ENCODE measurements at places on chromosomes 11 and 22.
A peak's percentile ranks its signal among the peaks of the same experiment; 100 is the strongest.

DNA sequence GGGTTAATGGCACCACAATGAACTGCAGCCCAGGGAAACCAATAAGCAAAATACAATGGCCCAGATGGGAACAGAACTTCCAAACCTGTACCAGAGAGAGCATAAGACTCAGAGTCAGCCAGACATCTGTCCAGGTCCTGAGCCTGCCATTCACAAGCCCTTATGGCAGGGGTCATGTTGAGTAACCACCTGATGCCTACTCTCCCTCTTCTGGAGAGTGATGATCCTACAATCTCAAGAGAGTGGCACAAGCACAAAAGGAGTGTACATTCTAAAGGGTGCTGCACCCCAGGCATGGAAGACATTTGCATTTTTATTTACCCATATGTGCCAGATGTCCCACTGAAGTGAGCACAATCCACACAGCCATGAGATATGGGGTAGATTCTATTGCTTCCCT lies 10.6 kb downstream of the TENM4 start:
- no peak for DNase-seq

DNA sequence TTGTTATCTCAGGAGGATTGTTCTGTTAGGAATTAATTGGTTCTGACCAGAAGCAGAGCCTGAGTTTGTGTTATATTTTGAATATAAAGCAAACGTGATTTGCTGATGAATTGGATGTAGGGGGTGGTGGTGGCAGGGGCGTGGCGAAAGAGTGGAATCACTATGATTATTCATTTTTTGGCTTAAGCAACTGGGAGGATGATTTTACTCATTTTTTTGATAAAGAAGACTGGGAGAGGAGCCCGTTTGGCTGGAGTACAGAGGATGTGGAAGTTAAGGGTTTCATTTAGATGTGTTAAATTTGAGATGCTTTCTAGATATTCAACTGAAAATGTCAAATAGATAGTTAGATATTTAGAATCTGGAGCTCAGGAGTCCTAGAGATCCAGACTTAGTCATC lies 83.4 kb upstream of the MYO18B start:
- DNase-seq: no peak

DNA sequence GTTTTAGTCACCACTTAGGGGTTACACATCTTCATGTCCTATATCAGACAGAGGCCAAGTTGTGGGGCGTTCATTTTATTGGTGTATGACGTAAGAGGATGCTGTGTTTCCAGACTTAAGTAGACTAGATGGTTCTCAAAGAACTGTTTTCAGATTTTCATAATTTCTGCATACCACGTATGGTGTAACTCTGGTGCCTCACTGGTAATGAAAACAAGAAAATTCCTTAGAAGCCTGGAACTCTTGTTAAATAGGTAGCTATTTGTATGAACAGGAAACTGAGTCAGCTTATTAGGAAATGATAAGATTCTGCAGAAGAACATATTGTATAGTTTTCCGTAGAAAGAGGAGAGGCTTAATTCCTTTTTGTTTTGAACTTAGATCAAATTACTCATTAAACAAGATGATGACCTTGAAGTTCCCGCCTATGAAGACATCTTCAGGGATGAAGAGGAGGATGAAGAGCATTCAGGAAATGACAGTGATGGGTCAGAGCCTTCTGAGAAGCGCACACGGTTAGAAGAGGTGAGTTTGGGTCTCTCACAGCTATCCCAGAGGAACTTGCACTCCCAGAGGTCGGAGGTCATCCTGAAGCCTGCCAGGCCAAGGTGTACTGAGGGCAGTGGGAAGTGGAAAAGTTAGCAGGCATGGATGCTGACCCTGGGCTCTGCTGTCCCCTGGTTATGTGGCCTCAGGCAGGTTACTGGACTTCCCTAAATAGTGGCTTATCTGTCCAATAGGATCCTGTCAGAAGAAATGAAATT lies 3.9 kb downstream of the CDC45 start:
- no peak for DNase-seq

DNA sequence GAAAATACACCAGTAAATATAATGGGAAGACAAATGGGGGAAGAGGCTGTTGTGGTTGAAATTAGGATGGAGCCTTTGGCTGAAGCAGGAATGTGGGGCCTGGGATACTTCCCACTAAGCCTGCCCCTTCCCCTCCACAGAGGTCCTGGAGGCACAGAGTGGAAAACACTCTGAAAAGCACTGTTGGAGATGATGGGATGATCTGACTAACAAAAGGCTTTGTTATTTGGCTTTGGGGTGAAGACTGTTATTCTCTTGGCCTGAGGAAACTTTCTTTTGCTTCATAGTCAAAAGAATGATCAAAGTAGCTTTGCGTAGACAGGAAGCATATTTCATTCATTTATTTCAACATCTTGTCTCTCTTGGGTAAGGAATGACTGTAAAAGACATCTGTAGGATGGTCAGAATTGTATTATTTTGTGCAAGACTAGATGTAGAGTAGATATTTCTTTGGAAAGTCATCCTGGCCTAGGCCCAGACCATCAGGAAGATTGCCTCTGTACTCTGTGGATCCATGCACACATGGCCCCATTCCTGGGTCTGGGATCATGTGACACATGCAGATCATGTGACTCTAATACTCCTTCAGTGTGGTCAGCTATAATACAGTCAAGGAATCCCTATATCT lies 111.4 kb downstream of the SPON1 start:
- DNase-seq: no peak

- no peak for DNase-seq
Measured at GRCh38 chr11:24093375-24093774, 403.5 kb upstream of the LUZP2 start.

DNA sequence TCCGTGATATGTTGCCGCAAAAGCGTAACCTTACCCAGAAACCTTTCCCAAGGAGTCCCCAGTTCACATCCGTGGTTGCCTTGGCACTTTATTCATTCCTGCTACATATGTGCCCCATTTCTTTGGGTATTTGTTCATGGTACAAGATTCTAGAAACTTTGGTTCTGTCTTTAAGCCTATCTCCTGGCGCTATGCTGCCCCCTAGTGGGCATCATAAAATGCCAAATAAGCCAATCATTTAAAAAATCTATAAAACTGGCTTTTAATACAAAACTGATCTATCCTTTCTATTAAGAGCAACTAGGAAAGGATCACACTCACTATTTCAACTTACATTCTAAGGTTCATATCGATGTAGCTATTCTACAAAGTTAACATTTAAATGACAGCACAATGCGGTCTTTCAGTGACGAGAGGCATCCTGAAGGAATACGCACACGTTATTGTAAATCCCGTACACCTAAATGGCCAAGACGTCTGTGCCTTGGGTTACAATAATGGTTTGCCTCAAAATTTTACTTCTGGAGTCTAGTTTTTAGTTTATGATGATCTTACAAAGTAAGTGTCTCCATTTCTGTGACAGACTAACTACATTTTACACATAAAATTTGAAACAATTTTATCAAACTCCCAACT lies 16.2 kb downstream of the PIWIL3 start:
- DNase-seq: peak; percentile 36

DNA sequence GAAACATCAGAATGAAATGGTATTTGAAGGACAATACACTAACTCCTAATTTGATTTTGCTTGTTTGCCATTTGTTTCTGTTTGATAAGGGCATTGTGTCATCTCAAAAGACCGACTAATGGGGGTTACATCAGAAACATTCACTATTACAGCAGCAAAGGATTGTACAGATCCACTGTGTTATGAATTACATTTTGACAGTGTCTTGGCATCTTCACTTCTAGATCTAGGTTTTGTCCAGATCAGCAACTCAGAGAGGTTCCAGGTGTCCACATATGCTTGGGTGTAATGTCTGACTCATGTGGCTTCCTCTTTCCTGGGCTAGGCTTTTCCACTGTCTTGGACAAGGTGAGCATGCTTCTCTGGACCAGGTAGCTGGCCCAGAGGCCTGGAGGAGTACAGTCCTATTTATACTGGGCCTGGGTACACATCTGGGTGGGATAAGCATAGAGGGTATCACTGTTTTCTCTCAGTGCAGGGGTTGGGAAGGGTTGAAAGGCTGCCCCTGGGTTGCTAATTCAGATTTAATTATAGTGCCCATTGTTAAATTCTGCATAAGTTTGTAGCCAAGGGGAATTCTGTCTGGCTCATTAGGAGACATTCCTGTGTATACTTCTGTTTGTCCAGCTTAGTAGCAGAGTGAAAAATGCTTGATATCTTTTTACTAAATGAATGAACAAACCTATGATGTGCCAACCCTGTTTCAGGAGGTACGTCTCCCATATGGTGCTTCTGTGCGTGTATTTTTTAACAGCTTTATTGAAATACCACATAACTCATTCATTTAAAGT lies 23.8 kb downstream of the DDI1 start:
- DNase-seq: no peak

DNA sequence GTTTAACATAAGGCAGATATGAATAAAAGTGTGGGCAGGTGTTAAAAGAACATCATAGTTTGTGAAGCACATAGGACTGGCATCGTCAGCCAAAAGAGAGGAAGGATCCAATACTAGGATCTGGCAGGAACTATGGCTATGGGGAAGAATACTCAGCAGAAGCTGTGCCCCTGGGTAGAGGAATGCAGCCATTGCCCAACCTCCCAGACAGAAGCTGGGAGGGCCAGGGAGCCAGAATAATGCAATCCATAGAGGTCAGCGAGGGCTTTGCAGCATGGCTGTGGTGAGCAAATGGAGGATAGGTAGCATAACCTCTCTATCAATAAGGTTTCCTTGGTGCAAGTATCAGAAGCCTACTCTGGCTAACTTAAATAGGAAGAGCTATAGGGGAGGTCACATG lies 11.7 kb upstream of the CSTF3 start:
- no peak for DNase-seq

DNA sequence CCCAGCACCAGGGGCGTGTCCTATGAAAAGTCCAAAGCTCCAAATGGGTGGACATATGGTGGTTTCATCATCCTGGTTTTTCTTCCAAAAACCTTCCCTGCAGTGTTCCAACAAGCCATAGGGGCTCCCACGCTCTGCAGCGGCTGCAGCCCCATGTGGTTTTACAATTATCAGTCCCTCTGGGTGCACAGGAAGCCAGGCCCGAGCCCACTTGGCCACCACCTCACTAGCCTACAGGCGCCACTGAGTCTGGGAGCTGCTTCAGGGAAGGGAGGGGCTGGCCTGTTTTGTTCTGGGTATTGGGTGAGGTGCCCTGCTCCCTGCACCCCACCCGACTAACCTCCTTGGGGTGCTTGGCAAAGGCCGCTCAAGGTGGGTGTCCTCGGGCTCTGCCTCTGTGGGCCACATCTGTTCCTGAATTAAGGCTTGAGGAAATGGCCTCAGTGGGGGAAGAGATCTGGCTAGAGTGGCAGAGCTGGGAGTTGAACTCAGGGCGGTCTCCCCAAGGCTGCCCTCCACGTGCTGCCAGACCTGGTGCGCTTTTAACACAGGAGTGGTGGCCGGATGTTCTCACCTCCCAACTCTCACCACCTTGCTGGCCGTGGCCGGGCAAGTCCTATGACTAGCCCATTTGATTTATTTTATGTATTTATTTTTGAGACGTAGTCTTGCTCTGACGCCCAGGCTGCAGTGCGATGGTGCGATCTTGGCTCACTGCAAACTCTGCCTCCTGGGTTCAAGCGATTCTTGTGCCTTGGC lies 5.3 kb upstream of the CDC42BPG start:
- DNase-seq: no peak

DNA sequence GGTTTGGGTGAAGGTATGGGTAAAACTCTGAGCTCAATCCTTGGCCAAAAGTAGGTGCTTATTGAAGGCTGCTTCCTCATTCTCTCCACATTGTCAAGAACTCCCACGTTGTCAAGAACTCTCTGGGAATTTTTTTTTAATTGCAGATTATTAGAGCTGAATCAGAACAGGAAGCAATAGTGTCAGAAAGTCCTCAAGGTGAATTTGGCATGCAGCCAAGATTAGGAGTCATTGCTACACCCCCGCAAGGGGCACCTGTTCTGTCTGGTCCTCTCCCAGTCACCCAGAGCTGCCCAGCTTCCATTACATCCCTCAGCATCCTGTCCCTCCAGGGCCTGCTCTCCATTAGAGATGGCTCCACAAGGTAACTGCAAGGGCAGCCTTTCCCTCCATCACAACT lies 996.5 kb downstream of the OPCML start:
- no peak for DNase-seq

DNA sequence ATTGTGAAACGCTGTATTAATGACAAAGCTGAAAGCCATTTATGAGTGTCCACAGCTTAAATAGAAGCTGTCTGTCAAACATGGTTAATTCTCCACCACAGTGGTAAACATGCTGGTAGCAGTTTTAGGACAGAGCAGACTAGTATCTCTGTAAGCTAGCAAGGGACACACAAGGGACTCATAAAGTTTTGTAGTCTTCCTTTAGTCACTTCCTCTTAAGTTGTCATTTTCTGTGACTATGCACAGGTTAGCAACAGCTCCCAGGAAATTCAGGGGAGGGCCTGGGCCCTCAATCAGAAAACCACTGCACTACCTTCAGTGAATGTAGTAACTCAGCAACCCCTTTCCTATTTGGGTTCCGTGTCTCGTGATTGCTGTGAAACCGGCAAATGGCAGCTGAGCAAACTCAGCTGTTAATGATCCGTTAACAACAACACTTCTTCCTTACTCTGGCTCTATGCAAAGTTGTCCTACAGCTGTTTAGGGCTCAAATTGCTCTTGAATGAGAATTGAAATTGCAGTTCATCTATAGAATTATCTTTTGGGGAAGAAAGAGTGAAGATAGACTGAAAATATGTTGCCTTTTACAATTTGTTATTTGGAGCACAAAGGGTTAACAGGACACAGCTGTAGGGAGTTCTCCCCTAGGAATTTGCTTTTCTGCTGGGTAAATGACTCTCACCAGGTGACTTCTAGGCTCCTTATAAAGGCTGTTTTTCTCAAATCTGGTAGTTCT lies at the start of gene MMP26:
TSS of gene MMP26 (plus strand) at position 731 of the 736 bp plus-strand sequence.
- DNase-seq: no peak

DNA sequence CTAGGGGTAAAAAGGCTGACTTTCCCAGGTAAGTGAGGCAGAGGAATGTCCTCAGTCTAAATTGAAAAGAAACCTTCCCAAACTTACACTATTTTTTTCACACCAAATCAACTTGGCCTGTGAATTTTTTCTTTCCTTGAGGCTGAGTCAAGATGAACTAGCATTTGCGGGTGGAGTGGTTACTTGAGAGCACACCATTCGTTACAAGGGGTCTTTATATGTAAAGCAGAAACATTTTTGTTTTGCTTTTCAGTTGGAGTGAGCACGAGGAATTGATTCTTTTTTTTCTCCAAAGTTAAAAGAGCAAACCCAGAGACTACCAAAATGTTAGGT lies 36.4 kb downstream of the MAML2 start:
- no peak for DNase-seq

DNA sequence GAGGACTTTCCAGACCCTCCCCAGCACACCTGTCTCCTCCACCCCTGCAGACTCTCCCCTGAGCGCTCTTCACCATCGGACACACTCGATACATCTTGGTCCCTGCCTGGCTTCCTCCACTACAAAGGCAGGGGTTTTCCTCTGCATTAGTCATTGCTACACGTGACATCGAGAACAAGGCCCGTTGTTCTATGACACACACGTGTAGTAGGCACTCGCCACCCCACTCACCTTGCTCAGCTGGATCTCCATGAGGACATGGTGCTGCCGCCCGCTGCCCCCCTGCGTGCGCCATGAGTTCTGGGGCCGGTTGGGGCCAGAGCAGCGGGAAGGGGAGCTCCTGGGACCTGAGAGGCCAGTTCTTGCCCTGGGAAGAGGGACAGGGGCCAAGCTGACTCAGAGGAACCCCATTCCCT lies 16.7 kb downstream of the ATG2A start:
- DNase-seq: peak; percentile 83

All from central memory CD4-positive, alpha-beta T cell (primary cell).